Left renal cortex interstitium (tissue), 4 donors: ENCODE measurements at places on chromosomes 5 and 9.

GRCh38 chr5:113000466-113000865 is 23.9 kb downstream of the DCP2 start:
- no peak for DNase-seq

DNA sequence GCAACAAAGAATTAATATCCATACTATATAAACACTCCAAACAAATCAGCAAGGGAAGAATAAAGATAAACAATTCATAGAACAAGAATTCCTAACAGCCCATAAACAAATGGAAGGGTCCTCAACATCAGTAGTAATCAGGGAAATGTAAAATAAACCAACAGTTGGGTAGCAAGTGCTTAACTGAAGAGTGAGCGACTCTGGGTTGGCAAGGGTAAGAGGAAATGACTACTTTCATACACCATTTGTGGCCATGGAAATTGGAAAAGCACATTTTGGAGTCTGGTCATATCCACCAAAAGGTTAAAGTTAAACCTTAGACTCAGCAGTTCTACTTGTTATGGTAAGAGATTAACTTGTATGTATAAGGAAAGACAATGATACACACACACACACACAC is 17.4 kb upstream of the RORB start:
- DNase-seq: no peak

- no peak for DNase-seq
These were observed 72.0 kb upstream of the IQGAP2 start for GRCh38 chr5:76331126-76331525.

DNA sequence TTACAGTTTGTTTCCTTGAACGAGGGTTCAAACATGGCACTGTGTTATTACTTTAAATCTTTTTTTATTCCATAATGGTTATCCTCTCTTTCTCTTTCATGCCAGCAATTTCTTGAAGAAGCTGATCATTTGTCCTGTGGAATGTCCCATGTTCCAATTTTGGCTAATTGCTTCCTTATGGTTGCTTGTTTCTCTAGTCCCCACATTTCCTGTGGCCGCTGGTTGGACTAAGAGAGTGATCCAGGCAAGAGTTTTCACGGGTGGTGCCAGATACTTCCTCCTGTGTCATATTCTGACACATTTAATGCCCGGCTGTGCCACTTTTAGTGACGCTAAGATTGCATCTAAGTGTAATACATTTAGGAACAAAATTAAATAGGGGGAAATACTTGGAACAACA is 83.8 kb upstream of the FAM169A start:
- DNase-seq: no peak

- no peak for DNase-seq
These were observed 142.9 kb upstream of the MSX2 start for GRCh38 chr5:174581479-174581878.

- no peak for DNase-seq
These were observed 20.7 kb downstream of the PTPN3 start for GRCh38 chr9:109477258-109478050.

DNA sequence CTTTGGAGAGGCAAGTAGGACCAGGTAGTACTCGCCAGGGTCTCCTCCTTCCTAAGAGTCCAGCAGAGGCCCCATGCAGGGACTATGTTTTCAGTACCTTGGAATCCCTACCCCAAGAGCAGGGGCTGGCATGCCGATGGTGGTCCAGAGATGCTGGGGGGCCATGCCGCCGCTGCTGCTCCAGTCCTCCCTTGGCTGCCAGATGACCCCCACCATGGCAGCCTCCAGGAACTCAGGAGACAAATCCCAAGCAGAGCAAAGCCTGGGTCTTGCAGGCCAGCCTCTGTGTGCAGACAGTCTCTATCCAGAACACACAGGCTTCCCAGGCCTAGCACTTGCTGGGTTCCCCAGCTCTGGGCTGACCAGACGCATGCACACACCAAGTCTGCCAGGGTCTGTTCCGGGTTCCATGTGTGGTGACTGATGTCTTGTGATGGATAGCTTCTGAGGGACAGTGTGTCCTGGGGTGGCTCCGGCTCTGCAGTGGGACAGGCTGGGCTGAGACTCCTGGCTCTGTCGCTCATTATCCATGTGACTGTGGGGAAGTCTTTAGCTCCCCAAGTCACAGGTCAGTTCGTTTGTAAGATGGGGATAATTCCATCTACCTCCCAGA is 127.3 kb downstream of the CRB2 start:
- no peak for DNase-seq

DNA sequence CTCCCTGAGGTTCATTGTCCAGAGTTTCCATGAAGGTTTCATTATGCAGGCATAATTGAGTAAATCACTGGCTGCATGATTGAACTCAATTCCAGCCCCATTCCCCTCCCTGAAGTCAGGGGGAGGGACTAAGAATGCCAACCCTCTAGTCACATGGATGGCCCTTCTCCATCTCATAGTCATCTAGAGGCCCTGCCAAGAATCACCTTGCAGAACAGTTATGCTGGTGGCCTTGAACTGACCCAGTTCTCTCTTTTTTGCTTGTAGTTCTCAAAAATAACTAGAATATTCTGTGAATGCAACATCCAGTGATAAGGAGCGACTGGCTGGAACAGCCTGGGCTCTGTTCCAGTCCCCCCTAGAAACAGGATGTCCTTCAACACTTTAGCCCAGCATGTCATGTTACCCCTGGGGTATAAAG is 31.7 kb downstream of the SLC35A4 start:
- DNase-seq: no peak

DNA sequence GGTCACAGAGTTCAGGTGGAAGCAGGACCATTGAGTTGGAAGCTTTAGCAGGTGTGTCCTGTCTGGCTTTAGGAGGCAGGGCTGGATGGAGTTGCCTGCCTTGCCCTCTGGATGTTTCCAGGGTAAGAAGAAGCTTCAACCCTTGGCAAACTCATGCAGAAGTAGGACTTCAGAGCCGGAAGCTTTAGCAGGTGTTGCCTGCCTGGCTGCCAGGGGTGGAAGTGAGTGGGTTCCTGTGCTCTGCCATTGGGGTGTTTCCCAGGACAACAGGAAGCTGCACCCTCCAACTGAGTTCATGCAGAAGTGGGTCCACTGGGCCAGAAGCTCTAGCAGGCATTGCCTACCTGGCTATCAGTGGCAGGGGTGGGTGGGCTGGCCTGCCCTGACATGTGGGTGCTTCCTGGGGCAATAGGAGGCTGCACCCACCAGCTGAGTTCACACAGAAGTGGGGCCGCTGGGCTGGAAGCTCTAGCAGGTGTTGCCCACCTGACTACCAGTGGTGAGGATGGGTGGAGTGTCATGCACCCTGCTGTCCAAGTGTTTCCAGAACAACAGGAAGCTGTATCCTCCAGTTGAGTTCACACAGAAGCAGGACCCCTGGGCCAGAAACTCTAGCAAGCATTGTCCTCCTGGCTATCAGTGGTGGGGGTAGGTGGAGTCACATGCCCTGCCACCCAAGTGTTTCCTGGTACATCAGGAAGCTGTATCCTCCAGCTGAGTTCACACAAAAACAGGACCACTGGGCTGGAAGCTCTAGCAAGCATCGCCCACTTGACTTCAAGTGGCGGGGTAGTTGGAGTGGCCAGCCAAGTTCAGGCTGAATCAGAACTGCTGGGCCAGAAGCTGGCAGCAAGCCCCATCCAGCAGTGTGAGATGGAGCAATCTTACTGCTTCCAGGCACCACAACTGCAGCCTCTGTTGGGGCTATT is 24.6 kb downstream of the LOX start:
- no peak for DNase-seq

- no peak for DNase-seq
These were observed 49.4 kb upstream of the GRIN3A start for GRCh38 chr9:101787891-101788290.

GRCh38 chr5:24854850-24855249 is 210.1 kb upstream of the CDH10 start:
- DNase-seq: no peak

DNA sequence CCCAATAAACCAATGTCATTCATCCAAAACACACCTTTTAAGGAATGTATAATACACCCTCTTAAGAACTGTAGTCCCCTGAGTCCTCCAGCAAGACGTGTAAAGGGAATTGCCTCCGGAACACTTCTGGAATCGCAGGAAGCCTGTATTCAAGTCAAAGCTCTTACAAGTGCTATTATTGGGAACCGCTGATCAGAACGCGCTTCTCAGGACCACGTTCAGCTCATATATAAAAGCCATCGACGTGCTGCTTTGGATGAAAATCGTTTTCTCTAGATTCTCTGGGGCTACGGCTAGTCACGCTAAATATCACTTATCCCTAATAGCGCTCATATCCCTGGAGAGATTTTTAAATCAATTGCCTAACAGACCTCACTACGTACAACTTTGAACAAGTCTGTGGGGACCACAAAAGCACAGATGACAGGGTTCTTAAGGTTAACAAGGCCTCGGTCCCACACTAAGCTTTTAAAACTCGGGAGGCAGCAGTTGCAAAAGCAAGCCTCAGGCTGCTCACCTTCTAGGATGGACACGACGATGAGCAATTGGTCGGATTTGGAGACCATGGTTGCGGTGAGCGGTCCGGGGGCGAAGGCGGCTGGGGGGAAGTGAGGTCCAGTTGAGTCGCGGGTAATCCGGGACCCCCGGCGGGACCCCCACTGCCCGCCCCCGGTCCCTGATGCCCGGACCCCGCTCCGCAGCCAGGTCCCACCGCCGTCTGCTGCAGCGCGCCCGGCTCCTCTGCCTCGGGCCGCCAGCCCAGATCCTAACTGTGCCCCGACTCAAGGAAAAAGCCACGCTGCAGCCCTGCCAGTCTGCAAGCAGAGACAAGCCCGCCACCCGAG is 548 bp downstream of the CEP120 start:
- peak; percentile 39 for DNase-seq

- DNase-seq: no peak
These were observed 232.3 kb upstream of the TRPM3 start for GRCh38 chr9:71353720-71354119.

- DNase-seq: no peak
These were observed 83.0 kb downstream of the STK10 start for GRCh38 chr5:172104801-172105701.

DNA sequence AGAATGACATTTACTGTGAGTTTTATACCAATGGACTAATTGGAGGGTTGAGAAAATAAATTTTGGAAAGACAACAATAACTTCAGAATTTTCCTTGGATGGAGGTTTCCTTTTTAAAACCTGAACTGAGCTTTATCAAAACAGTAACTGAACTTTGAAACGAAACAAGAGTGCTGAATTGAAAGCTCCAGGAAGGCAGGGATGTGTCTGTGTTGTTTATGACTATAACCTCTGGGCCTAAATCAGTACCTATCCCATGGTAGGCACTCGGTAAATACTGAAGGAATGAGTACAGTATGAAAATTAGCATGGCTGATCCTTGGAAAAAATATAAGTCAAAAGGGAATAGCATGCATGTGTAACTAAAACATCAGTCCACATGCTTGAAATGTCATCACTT is 93.9 kb downstream of the GHR start:
- DNase-seq: no peak

GRCh38 chr5:154309805-154310204 is 119.3 kb downstream of the GALNT10 start:
- DNase-seq: no peak
